ENCODE measurements at places on chromosomes 7 and 10.
A peak's percentile ranks its signal among the peaks of the same experiment; 100 is the strongest.

DNA sequence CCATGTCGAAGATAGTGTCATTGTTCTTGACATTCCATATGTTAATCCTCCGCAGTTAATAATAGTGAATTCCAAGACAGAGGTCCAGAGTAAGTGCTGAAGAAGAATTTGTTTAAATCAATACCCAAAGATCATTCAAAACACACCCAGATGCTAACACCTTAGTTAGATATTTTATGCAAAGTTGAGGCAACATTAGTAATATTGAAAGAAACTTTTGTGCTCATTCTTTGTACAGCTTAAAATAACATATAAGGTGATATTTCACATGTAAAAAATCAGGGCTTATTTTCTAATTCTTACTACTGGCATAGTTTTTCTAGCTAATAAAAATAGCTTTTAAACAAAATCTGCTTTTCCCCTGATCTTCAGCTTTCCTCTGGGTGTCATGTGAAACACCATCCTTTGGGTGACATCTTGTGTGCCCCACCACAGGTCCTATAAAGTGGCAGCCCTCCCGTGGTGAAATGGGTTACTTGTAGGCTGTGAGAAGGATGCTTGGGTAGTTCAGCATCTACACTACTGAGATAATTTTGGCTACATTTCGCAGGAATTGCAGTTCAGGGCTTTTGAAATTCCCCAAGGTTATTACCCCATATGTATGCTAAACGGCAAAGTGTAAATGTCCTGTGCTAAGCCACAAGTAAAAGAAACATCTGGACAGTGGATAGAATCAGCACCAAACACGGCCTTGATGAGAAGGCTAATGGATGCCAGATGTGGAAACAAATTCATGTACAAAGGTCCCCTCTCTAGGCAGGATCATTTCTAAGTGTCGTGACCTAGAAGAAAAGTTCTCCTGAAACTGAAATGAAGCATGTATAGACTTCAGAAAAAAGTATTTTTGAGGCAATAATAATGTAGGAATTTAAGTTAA lies 105.4 kb downstream of the GRM3 start:
- no peak for DNase-seq

DNA sequence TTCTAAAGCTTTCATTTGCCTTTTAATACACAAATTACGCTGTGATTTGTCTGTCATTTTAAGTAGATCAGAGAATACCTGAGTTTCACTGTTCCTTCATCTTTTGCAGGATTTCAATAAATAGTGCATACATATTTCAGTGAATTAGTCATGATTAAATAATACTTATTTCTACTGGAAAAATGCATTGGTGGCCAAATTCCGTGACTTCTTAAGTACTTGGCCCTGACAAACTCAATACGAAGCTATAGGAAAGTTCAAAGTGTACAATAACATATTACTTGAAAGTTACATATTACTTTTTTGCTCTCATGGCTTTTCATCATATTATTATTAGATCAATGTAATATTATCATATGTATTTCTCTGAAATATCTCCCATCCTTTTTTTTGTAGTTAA lies 16.1 kb upstream of the PLXDC2 start:
- no peak for DNase-seq

GRCh38 chr7:77537136-77537777 lies at the start of gene PTPN12:
PTPN12 (plus strand) TSS chr7:77537295; CDS start chr7:77537547, 252 bp downstream.
- DNase-seq: peak; percentile 41

DNA sequence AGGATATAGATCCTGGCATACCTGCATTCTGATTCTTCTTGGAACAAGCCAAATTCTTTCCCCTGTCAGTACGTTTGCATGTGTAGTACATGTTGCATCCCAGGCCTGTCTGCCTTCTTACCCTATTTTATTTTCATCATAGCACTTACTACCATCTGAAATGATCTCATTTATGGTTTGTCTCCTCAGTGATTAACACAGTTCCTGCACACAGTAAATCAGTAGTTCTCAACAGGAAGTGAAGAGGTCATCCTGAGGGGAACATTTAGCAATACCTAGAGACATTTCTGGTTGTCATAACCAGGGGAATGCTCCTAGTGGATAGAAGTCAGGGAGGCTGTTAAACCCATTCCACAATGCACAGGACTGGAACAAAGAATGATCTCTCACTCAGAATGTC lies 38.2 kb upstream of the SLC26A4 start:
- no peak for DNase-seq

GRCh38 chr10:106557951-106558733 lies 606.4 kb downstream of the SORCS1 start:
- DNase-seq: no peak
